ENCODE measurements at places on chromosomes 7 and 10. TPM values are rescaled to one million over a fixed set of nuclear protein-coding genes. Genes with fewer than 3 reads are reported as not detected.
A peak's percentile ranks its signal among the peaks of the same experiment; 100 is the strongest.

LEP gene
- not detected for total RNA-seq

- DNase-seq: no peak
- H3K36me3 ChIP-seq: peaks cover 17% of the 10 kb centered on the region
- no peak overlapping the region for H3K4me3 ChIP-seq
- H3K27ac ChIP-seq: no peak overlapping the region
- H3K27me3 ChIP-seq: no peaks in the 10 kb centered on the region
These were observed 97.3 kb upstream of the KCNIP2 start for GRCh38 chr10:101940916-101941315.

DNA sequence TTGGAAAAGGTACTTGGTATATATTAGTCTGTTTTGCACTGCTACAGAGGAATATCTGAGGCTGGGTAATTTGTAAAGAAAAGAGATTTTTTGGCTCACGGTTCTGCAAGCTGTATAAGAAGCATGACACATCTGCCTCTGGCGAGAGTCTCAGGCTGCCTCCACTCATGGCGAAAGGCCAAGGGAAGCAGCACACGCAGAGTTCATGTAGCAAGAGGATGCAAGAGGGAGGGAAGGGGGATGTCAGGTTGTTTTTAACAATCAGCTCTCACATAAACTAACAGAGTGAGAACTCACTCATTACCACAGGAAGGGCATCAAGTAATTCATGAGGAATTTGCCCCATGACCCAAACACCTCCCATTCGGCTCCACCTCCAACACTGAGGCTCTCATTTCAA, 484.8 kb upstream of the DPP6 start:
- H3K27ac ChIP-seq: no peak overlapping the region
- DNase-seq: no peak
- no peaks in the 10 kb centered on the region for H3K4me1 ChIP-seq

DNA sequence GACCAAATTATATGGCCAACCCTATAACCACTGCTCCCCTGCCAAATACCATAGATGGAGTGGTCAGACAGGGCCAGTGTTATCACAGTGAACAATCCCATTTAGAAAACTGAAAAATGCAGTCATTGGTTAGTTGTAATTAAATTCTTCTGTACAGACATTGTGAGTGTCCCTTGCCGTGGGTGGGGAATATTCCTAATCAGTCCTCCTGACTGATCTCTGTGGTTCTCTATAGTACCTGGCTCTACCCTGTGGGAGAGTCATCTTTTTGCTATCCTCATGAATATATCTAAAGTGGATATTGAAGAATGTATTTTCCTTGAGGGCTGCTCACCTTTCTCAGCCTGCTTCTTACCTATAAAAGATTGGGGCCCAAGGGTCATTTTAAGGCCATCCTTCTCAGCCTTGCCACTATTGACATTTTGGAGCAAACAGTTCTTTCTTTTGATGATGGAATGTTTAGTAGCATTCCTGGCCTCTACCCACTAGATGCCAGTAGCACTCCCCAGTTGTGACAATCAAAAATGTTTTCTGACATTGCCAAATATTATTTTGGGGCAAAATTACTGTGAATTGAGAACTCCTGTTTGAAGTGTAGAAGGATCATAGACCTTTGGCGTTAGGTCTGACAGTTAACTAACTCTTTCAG, 110.2 kb downstream of the MAPK8 start:
- no peak overlapping the region for H3K4me3 ChIP-seq
- peaks cover 21% of the 10 kb centered on the region for H3K36me3 ChIP-seq
- no peaks in the 10 kb centered on the region for H3K4me1 ChIP-seq

GRCh38 chr7:47743965-47744591, 162.2 kb upstream of the TNS3 start:
- H3K27me3 ChIP-seq: peaks cover 29% of the 10 kb centered on the region
- no peaks in the 10 kb centered on the region for H3K4me1 ChIP-seq
- no peak for DNase-seq
- no peak overlapping the region for H3K27ac ChIP-seq

VSTM4 gene
- 0.38 TPM for total RNA-seq

ZNF503 gene
- 0.11 TPM for total RNA-seq

C10orf90 gene
- total RNA-seq: not detected

LBX1 gene
- not detected for total RNA-seq

DNA sequence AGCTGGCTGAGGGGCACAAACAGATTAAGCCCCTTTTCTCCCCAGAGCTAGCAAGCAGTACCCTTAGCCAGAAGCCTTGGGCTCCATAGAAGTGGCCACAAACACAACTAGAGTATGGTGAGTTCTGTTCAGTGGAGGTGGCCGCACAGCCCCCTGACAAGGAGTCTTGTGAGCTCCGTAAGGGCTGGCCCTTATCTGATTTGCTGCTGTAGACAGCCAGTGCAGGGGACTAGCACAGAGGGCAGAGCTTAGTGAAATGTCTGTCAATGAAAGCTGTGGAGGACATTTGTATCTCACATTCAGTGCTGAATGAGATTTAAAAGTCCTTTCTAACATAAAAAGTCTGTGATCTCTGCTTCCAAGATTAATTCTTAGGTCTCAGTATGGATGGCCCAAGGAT, 137.3 kb downstream of the AUTS2 start:
- H3K4me1 ChIP-seq: peaks cover 15% of the 10 kb centered on the region
- no peak for DNase-seq
- H3K36me3 ChIP-seq: no peaks in the 10 kb centered on the region
- H3K4me3 ChIP-seq: no peak overlapping the region
- peaks cover 2% of the 10 kb centered on the region for H3K27me3 ChIP-seq

- DNase-seq: no peak
- H3K27ac ChIP-seq: no peak overlapping the region
- peaks cover 19% of the 10 kb centered on the region for H3K27me3 ChIP-seq
- H3K4me3 ChIP-seq: no peak overlapping the region
- H3K4me1 ChIP-seq: peaks cover 4% of the 10 kb centered on the region
These were observed 4.7 kb upstream of the JAKMIP3 start for GRCh38 chr10:132061030-132061429.

DNA sequence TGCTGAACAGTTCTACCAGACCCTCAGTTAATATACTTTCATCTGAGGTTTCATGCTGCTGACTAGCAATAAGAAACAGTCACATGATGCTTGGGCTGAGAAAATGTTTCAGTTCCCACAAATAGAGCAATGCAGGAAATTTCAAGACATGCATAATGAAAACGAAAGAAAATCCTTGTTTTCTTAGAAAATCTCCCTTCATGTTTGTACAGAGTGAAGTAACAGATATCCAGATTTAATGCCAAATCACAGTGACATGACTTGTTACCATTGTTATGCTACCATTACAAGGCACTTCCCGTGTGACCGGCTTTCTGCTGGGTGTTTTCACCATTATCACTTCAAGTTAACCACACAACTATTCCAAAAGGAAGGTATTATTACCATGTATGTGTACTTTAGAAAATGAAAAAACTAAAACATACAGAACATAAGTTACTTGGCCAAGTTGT, 121.7 kb downstream of the DOCK4 start:
- no peak overlapping the region for H3K4me3 ChIP-seq
- peaks cover 10% of the 10 kb centered on the region for H3K4me1 ChIP-seq
- no peak for DNase-seq
- H3K27ac ChIP-seq: peak overlapping the region; percentile 51

GRCh38 chr10:69315100-69315542, 36.8 kb downstream of the HK1 start:
- no peak overlapping the region for H3K4me3 ChIP-seq
- H3K4me1 ChIP-seq: peaks cover 19% of the 10 kb centered on the region
- no peaks in the 10 kb centered on the region for H3K27me3 ChIP-seq
- no peaks in the 10 kb centered on the region for H3K36me3 ChIP-seq
- DNase-seq: no peak

DNA sequence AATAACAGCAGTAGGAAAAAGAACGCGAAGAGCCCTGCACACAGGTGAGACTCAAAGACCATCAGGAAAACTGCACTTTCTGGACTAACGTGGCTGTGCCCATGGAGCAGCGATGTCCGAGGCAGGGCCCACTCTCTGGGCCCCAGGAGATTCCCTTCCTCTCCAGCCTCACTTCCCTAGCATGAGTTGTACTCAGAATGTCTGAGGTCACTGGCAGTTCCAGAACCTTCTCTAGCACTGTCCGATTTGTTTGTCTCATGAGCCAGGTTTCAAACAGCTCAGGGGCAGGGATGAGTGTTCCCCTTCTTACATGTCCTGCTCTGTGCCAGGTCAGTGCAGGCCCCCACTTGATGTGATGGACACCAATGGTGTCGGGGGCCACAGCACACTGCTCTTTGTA, 484.2 kb downstream of the PTPRN2 start:
- DNase-seq: no peak
- H3K4me3 ChIP-seq: no peak overlapping the region
- no peaks in the 10 kb centered on the region for H3K27me3 ChIP-seq
- H3K27ac ChIP-seq: no peak overlapping the region

GRCh38 chr10:8817299-8817698, 762.8 kb downstream of the GATA3 start:
- no peak for DNase-seq
- H3K4me3 ChIP-seq: no peak overlapping the region

GRCh38 chr7:111011520-111011919, 79.4 kb upstream of the LRRN3 start:
- DNase-seq: no peak
- peaks cover 45% of the 10 kb centered on the region for H3K4me1 ChIP-seq
- no peaks in the 10 kb centered on the region for H3K36me3 ChIP-seq
- H3K27me3 ChIP-seq: no peaks in the 10 kb centered on the region
- peak overlapping the region; percentile 85 for H3K4me3 ChIP-seq
- H3K27ac ChIP-seq: peak overlapping the region; percentile 85

DNA sequence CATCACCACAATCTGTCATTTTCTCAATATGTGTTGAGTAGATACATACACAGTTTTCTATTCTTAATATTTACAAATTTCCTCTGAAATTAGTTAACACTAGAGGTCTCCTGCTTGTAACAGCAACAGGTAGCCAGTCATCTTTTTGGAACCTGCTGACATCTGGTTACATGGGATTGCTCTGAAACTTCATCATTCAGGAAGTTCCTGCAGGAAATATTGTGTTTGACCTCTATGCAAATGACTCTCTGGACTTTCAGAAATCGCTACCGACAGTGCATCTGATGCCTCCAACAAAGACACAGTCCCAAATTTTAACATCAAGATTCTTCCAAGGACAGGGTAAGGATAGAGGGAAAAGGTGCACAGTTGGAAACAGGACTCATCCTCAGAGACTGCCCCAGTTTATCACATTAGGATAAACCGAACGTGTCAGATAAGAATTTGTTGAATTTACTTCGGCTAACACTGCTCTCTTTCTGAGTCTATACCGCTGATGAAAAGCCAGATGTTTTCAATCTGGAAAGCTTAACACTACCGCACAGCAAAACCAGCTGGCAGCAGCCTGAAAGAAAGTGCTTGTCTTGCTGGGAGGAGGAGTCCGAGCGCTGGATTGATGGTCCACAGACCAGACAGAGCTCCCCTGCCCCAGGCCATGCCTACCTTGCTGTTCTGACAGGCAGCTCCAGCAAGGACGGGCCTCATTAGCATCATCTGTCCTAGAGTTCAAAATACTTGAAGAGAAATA, 633.4 kb downstream of the PARD3 start:
- H3K27ac ChIP-seq: no peak overlapping the region
- H3K4me3 ChIP-seq: no peak overlapping the region
- H3K36me3 ChIP-seq: no peaks in the 10 kb centered on the region
- DNase-seq: no peak

GRCh38 chr10:50625649-50626132, 1.9 kb upstream of the SGMS1 start:
- peak overlapping the region; percentile 93 for H3K27ac ChIP-seq
- H3K27me3 ChIP-seq: no peaks in the 10 kb centered on the region
- H3K4me1 ChIP-seq: peaks cover 32% of the 10 kb centered on the region
- DNase-seq: no peak
- peak overlapping the region; percentile 86 for H3K4me3 ChIP-seq

DNA sequence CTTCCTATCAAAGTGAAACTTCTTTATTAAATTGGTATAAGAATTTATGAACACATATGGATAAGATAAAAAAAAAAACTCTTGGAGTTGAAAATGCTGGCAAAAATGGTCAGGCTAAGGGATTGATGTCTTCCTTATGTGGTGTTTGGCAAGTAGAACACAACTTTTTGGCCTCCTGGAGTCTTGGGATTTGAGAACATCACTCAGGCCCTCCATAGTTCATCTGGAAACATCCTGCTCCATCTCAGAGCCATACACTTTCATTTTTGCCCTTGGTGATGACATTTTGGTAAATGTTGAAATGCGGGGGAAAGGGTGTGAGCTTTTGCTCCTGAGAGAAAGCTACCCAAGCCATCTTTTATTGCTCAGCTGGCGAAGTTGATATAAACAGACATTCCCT, 27.5 kb upstream of the BTBD16 start:
- no peaks in the 10 kb centered on the region for H3K36me3 ChIP-seq
- no peak overlapping the region for H3K27ac ChIP-seq
- no peak overlapping the region for H3K4me3 ChIP-seq
- DNase-seq: no peak

FAM241B gene
- total RNA-seq: 3.0 TPM

CALCR gene
- not detected for total RNA-seq

NSUN5 gene
- total RNA-seq: 49.7 TPM

- no peak overlapping the region for H3K27ac ChIP-seq
- no peaks in the 10 kb centered on the region for H3K4me1 ChIP-seq
- no peak overlapping the region for H3K4me3 ChIP-seq
- no peak for DNase-seq
- no peaks in the 10 kb centered on the region for H3K27me3 ChIP-seq
These were observed 313.2 kb upstream of the KCND2 start for GRCh38 chr7:119959811-119960210.

EBF3 gene
- total RNA-seq: not detected

Measured in natural killer cell treated with Interleukin-12 subunit alpha and Interleukin-12 subunit beta and Interleukin-15 and Interleukin-18, amount 100 ng/mL, for 72 hours (primary cell).